Lung (tissue), 17 donors: ENCODE measurements at places on chromosomes 3 and 15. TPM values are rescaled to one million over a fixed set of nuclear protein-coding genes. Genes with fewer than 3 reads are reported as not detected.

The CCDC80 gene
- total RNA-seq = 63.3 TPM

The NAALADL2 gene
- total RNA-seq = 46.7 TPM

GRCh38 chr3:141528800-141529199 lies 42.0 kb downstream of the RASA2 start:
- no peak for DNase-seq

DNA sequence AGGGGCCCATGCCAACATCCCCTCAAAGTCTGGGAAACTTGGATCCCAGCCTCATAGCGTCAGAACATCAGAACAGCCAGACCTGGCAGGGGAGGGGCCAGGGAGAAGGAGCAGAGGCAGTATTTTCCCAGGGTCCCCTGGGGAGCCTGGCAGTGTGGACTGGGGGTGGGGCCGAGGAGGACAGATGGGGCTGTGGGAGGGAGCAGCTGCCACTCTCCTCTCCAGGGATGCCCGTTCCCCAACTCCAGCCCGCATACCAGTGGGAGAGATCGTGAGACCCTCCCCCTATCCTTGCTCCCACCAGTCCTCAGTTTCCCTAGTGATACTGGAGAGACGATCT lies 6.5 kb upstream of the DNAJB8 start:
- no peak for DNase-seq

DNA sequence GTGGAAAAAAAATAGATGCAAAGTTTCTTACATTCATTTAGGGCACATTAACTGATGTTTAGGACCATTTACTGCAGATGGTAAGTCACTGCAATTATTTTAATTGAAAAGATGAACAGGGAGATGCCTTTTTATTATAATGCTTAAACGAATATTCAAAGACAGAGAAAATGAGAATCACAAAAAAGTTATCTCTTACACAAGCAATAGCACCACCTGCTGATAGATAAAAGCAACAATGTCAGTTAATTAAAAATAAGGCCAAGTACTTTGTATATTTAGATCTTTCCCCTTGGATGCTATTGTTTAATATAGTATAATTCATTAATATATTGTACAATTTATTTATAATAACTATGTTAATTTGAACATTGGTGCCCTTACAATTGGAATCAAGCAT lies 55.9 kb downstream of the IFT80 start:
- no peak for DNase-seq
